ENCODE measurements at places on chromosomes 1 and 21. TPM values are rescaled to one million over a fixed set of nuclear protein-coding genes. Genes with fewer than 3 reads are reported as not detected.

MARK1 gene
- 0.10 TPM for polyA plus RNA-seq

BCAN gene
- not detected for polyA plus RNA-seq

SHE gene
- not detected for polyA plus RNA-seq

ZZZ3 gene
- polyA plus RNA-seq, result 34.0 TPM

MRAP gene
- not detected for polyA plus RNA-seq

COL9A2 gene
- 1.6 TPM for polyA plus RNA-seq

PTPRF gene
- not detected for polyA plus RNA-seq

SLAMF7 gene
- polyA plus RNA-seq, result not detected

DHRS3 gene
- 0.47 TPM for polyA plus RNA-seq

MYBPHL gene
- not detected for polyA plus RNA-seq

FCMR gene
- polyA plus RNA-seq, result 1,697 TPM

GRCh38 chr1:162187687-162188276, 118.3 kb downstream of the NOS1AP start:
- H3K4me1 ChIP-seq, result no peaks in the 10 kb centered on the region
- H3K36me3 ChIP-seq, result no peaks in the 10 kb centered on the region
- DNase-seq, result no peak

DNA sequence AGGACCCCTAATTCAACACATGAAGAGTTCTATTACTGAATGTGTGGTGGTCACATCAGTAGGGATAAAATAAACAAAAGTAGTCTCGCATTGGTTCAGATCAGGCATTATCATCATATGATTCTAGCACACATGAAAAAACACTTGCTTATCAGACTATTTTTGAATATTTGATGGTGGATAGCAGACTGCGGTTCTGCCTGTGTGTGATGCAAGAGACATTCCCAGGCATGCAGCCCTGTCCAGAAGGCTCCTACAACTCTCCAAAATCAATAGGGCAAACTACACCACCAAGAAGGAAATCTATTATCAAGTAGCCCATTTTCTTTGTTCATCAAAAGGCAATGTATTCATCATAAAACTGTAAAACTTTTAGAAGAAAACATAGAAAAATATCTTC, 304.7 kb downstream of the DUSP10 start:
- H3K4me3 ChIP-seq, result no peak overlapping the region
- DNase-seq, result no peak
- H3K27me3 ChIP-seq, result peaks cover 6% of the 10 kb centered on the region
- peaks cover 4% of the 10 kb centered on the region for H3K4me1 ChIP-seq
- H3K36me3 ChIP-seq, result no peaks in the 10 kb centered on the region

DNA sequence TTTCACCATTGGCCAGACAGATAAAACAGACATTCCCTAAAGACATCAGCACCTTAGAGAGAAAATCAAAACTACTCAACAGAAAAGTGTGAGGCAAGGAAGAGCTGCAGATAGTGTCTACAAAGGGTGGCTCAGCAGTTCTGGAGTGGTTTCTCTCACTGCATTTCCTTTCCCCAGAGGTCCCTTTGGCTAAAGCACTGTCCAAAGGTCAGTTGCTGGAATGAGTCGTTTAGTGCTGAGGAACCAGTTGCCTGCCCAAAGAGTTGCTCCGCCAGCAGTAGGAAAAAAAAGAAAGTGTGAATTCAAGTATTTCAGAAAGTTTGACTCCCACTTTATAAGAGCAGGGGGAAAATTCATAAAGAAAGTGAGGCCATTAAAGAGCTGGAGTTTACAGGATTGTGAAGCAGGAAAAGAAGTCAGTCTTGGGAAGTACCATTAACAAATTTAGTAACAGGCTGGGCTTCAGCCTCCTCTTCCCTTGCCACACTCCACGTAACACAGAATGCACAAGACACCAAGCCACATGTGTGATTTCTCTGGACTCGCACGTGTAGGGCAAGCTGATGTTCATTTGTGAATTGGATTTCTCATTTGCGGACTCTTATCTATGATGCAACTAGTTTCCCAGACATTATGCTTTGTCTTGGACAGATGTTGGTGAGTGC, 122.2 kb downstream of the RUNX1 start:
- H3K4me1 ChIP-seq, result peaks cover 56% of the 10 kb centered on the region
- H3K27ac ChIP-seq, result peak overlapping the region; percentile 34
- DNase-seq, result no peak
- no peak overlapping the region for H3K4me3 ChIP-seq
- peaks cover 15% of the 10 kb centered on the region for H3K36me3 ChIP-seq

DNA sequence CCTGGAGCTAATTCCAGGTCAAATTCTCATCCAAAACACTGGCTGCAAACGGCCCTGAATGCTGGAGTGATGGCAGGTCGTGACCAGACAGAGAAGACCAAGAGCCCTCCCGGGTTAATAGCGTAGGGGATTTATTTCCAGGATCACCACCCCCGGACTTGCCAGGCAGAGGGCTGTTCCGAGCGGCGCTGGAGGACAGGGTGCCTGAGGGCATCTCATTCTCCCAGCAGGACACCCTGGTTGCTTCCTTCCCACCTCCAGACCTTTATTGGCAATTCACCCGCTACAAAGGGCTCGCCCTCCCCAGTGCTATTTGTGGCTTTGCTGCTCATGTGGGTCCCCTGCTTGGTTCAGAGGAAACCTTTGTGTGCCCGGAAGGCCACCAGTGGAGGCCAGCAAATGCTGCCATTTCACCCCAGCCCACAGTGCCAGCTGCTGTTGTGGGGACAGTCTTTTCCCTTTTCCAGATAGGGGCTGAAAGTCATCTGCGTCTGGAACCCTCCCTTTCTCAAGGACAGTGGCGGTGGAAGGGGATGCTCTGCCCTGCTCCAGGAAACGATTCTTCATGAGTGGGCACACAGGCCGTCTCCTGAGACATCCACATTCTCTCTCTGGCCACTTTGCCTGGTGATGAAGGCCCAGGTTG, 19.0 kb upstream of the C1orf174 start:
- no peaks in the 10 kb centered on the region for H3K4me1 ChIP-seq
- no peaks in the 10 kb centered on the region for H3K36me3 ChIP-seq

DNA sequence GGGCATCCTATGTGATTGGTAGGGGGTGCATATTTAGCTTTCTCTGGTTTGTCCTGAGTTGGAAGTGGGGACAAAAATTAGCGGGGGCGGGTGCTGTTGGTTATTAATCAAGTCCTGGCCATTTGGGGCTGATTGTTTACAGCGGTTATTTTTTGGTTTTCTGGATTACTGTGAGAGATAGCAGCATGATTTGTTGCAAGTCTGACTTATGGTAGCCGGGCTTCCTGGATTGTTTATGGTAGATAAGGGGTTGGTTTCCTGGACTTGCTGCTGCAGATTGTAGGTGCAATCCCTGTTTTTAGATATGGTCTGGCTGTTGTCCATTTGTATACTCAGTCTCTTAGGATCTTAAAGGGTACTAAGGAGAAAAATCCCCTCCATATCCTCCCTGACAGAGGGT, 12.1 kb upstream of the PROK1 start:
- peaks cover 18% of the 10 kb centered on the region for H3K27me3 ChIP-seq
- no peak overlapping the region for H3K4me3 ChIP-seq
- no peaks in the 10 kb centered on the region for H3K36me3 ChIP-seq
- no peaks in the 10 kb centered on the region for H3K4me1 ChIP-seq
- no peak overlapping the region for H3K27ac ChIP-seq

DNA sequence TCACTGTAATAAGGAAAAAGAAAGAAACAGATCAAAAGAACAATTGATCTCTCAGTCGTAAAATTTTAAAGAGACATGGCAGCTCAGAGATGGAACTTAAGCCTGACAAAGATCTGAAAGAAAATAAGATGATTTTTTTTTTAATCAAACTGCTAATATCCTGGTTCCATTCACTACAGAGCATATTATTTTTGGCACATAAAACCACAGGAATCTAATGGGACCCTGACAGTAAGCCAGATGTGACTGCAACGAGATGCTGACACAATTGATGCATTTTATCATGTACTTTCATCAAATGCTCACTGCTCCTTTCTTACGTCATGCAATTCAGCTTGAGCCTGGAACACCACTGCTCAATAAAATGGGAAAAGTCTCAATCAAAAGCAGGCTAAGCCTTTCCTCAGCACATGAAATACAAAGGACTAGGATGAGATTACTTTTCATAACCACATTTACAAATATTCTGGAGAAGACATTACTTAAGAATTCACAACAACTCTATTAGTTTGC, 16.6 kb downstream of the GPATCH2 start:
- peaks cover 4% of the 10 kb centered on the region for H3K4me1 ChIP-seq
- peaks cover 14% of the 10 kb centered on the region for H3K36me3 ChIP-seq
- H3K27ac ChIP-seq, result no peak overlapping the region
- H3K4me3 ChIP-seq, result no peak overlapping the region

DNA sequence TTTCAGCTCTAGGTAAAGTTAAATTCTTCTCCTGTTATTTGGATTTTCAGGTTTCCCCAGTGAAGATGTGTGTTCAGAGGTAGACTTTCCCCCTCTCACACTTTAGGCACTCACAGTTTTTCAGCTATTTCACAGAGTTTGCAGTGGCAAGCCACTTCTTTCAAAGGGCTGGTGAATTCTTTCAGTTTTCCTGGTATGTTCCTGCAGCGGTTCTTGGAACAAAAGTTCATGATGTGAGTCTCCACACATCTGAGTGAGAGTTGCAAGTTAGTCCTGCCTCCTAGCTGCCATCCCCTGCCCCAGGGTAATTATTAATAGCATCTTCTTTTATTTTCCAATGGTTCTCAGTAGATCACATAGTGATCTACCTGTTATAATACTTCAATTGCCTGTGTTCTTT, 27.3 kb upstream of the CD84 start:
- DNase-seq, result no peak
- H3K4me3 ChIP-seq, result peak overlapping the region; percentile 23
- H3K4me1 ChIP-seq, result peaks cover 33% of the 10 kb centered on the region
- no peaks in the 10 kb centered on the region for H3K27me3 ChIP-seq

- peaks cover 19% of the 10 kb centered on the region for H3K36me3 ChIP-seq
- peaks cover 33% of the 10 kb centered on the region for H3K4me1 ChIP-seq
- no peak overlapping the region for H3K27ac ChIP-seq
- DNase-seq, result no peak
- no peaks in the 10 kb centered on the region for H3K27me3 ChIP-seq
Observed at GRCh38 chr1:12339811-12340543, 110.1 kb downstream of the VPS13D start.

- no peak overlapping the region for H3K27ac ChIP-seq
- no peak for DNase-seq
- H3K27me3 ChIP-seq, result no peaks in the 10 kb centered on the region
Observed at GRCh38 chr1:184437291-184437690, 50.5 kb downstream of the C1orf21 start.

GRCh38 chr1:64956733-64957441, 9.5 kb downstream of the JAK1 start:
- H3K36me3 ChIP-seq, result no peaks in the 10 kb centered on the region
- H3K4me1 ChIP-seq, result peaks cover 38% of the 10 kb centered on the region
- no peaks in the 10 kb centered on the region for H3K27me3 ChIP-seq

GRCh38 chr1:211420845-211421454, 71.0 kb downstream of the RD3 start:
- H3K4me3 ChIP-seq, result no peak overlapping the region
- H3K27ac ChIP-seq, result peak overlapping the region; percentile 23
- no peaks in the 10 kb centered on the region for H3K36me3 ChIP-seq

GRCh38 chr1:218527737-218528136, 182.6 kb downstream of the TGFB2 start:
- peaks cover 31% of the 10 kb centered on the region for H3K27me3 ChIP-seq
- H3K4me3 ChIP-seq, result no peak overlapping the region
- no peak for DNase-seq
- H3K4me1 ChIP-seq, result no peaks in the 10 kb centered on the region
- H3K27ac ChIP-seq, result no peak overlapping the region

- H3K4me1 ChIP-seq, result no peaks in the 10 kb centered on the region
- DNase-seq, result no peak
- H3K27ac ChIP-seq, result no peak overlapping the region
- H3K36me3 ChIP-seq, result no peaks in the 10 kb centered on the region
- H3K4me3 ChIP-seq, result no peak overlapping the region
Observed at GRCh38 chr1:10975567-10976326, 36.7 kb upstream of the TARDBP start.

GRCh38 chr1:147579532-147579931, 38.2 kb downstream of the BCL9 start:
- no peak overlapping the region for H3K4me3 ChIP-seq
- H3K27me3 ChIP-seq, result peaks cover 57% of the 10 kb centered on the region
- H3K4me1 ChIP-seq, result peaks cover 5% of the 10 kb centered on the region

- H3K36me3 ChIP-seq, result no peaks in the 10 kb centered on the region
- DNase-seq, result no peak
- H3K27ac ChIP-seq, result no peak overlapping the region
- H3K27me3 ChIP-seq, result peaks cover 11% of the 10 kb centered on the region
- no peaks in the 10 kb centered on the region for H3K4me1 ChIP-seq
Observed at GRCh38 chr1:162944974-162945674, 84.1 kb upstream of the CCDC190 start.

- H3K4me1 ChIP-seq, result no peaks in the 10 kb centered on the region
- H3K4me3 ChIP-seq, result no peak overlapping the region
- no peak for DNase-seq
- peaks cover 25% of the 10 kb centered on the region for H3K27me3 ChIP-seq
- no peaks in the 10 kb centered on the region for H3K36me3 ChIP-seq
Observed at GRCh38 chr1:38223391-38223790, 176.8 kb upstream of the POU3F1 start.

GRCh38 chr1:52551507-52552235, 1.2 kb downstream of the TUT4 start:
- no peaks in the 10 kb centered on the region for H3K27me3 ChIP-seq
- H3K4me3 ChIP-seq, result no peak overlapping the region
- no peaks in the 10 kb centered on the region for H3K36me3 ChIP-seq
- H3K4me1 ChIP-seq, result peaks cover 48% of the 10 kb centered on the region

DNA sequence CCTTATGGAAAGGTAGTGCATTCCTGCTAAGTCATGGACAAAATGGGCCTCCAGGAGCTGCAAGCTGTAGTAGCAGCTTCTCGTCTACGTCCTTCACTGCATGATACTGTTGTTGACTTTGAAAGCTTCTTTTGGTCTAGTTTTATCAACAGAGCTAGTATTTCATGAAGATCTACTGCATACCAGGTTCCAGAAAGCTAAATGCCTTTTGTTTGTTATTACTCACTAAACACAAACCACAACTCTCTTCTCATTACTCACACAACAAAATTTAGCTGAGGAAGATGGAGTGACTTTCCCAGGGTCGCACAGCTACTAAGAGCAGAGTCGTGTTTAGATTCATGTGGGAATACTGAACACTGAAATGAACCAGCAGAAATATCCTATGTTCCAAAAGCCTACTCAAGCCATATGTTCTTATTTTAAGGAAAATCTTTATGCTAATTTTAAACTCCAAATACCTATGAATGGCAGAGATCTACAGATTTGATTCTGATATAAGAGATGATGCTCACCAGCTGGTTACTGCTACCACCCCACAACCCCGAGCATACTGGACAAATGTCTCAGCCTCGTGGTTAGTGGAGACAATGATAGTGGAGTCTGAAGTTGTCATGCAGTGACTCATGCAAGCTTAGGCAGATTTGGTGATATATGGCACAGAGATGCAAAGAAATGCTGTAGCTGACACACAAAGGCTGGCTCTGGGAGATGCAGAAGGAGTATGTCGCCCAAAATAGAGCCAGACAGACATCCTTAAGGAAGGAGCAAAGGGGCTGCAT, 20.6 kb downstream of the PGBD2 start:
- peaks cover 11% of the 10 kb centered on the region for H3K4me1 ChIP-seq
- H3K36me3 ChIP-seq, result peaks cover 8% of the 10 kb centered on the region
- no peak overlapping the region for H3K27ac ChIP-seq
- no peaks in the 10 kb centered on the region for H3K27me3 ChIP-seq
- no peak overlapping the region for H3K4me3 ChIP-seq
- DNase-seq, result no peak

All from naive B cell (primary cell).